Left lobe of liver (tissue), 2 donors: ENCODE measurements at places on chromosomes 5 and 9. TPM values are rescaled to one million over a fixed set of nuclear protein-coding genes. Genes with fewer than 3 reads are reported as not detected.

The SLC6A7 gene
- not detected for total RNA-seq

The PCDHA9 gene
- not detected for total RNA-seq

The ISOC1 gene
- 37.4 TPM for total RNA-seq

The FBP2 gene
- total RNA-seq = not detected

DNA sequence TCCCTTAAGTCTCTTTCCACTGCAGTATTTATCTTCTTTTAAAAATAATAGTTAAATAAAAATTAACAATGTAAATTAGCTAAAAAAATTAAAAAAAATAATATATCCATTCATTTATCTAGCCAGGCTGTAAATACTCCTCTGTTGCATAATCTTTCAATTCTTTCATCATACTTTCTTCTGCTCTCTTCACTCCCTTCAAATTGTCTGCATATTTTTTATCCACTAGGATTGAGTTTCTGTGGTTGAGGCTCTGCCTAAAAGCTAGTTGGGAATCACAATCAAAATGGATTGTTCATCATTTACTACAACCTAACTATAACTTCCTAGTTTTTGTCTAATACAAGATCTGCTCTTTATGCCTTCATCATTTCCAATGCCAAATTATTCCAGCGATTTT lies 182.2 kb downstream of the PDE4D start:
- no peak for DNase-seq

- no peak for DNase-seq
These were observed 367.5 kb upstream of the BRINP1 start for GRCh38 chr9:119736491-119737454.

The MARCOL gene
- total RNA-seq = not detected

The HAUS6 gene
- total RNA-seq = 2.6 TPM

The DCAF12 gene
- total RNA-seq = 14.4 TPM

DNA sequence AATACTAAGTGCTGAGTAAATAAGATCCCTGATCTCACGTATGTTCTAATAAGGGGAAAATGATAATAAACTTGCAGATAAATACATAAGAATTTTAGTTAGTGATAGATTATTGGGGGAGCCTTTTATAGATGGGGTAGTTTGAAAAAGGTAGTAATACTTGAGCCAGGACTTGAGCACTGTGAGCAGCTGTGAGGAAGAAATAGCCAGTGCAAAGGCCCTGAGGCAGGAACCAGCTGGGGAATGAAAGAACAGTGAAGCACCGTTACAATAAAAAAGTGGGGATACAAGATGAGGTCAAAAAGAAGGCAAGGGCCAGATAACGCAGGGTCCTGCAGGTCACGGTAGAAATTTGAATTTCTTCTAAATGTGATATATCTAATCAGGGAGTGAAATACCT lies 234.8 kb upstream of the ELL2 start:
- DNase-seq = no peak
